ENCODE measurements at places on chromosomes 3 and 15. TPM values are rescaled to one million over a fixed set of nuclear protein-coding genes. Genes with fewer than 3 reads are reported as not detected.

The FMN1 gene
- total RNA-seq = 0.13 TPM

The FBXO40 gene
- not detected for total RNA-seq

The CHST2 gene
- total RNA-seq = 4.3 TPM

The IL20RB gene
- total RNA-seq = 1.2 TPM

The SLC12A1 gene
- total RNA-seq = not detected

The CCDC39 gene
- total RNA-seq = not detected

The COX5A gene
- 357 TPM for total RNA-seq

The IL12A gene
- total RNA-seq = not detected

The TRIM42 gene
- total RNA-seq = not detected

The LINS1 gene
- total RNA-seq = 28.9 TPM

The TGM4 gene
- total RNA-seq = not detected

The ERICH6 gene
- not detected for total RNA-seq

The STXBP5L gene
- not detected for total RNA-seq

The C15orf62 gene
- total RNA-seq = 0.25 TPM

The AP2M1 gene
- 244 TPM for total RNA-seq

The FBXW12 gene
- total RNA-seq = not detected

The FGD5 gene
- total RNA-seq = not detected

The GOLGA8T gene
- not detected for total RNA-seq

The GOLGA6L7 gene
- not detected for total RNA-seq

The SELENOK gene
- 52.4 TPM for total RNA-seq

The NRROS gene
- total RNA-seq = 23.6 TPM

The GOLGA8J gene
- total RNA-seq = not detected

The NANOGP8 gene
- not detected for total RNA-seq

The CDCP1 gene
- total RNA-seq = 1.7 TPM

The PLSCR5 gene
- total RNA-seq = not detected

The FGF7 gene
- not detected for total RNA-seq

The PRTG gene
- total RNA-seq = not detected

The LTK gene
- total RNA-seq = 0.11 TPM

The VPS13C gene
- total RNA-seq = 40.2 TPM

The CCNDBP1 gene
- 48.1 TPM for total RNA-seq

The PLS1 gene
- 6.0 TPM for total RNA-seq

The MYZAP gene
- not detected for total RNA-seq

The USP3 gene
- total RNA-seq = 37.3 TPM

The OR5K2 gene
- not detected for total RNA-seq

All from activated CD8-positive, alpha-beta memory T cell treated with anti-CD3 and anti-CD28 coated beads for 36 hours (primary cell).